ENCODE measurements at places on chromosomes 12 and 14. TPM values are rescaled to one million over a fixed set of nuclear protein-coding genes. Genes with fewer than 3 reads are reported as not detected.

DNA sequence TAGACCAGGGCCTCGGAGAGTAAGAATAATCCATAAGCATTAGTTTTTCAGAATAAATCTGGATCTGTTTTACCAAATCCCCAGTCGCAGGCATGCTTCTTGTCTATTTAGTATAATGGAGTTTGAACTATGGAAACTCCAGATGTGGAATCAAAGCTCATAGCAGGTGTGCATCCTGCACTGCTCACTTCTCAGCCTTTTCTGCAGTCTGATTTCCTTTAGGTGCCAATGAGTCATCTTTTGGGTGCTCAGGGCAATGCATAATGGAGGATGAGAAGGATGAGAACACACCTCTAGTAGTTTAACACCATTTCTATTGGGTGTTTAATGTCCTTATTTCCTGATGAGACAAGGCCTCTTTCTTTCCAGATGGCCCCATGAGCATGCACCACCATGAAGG is 961.2 kb downstream of the TMEM121 start:
- DNase-seq, result no peak

- DNase-seq, result no peak
Observed at GRCh38 chr14:20382526-20382925, 30.8 kb downstream of the TEP1 start.

GRCh38 chr12:4112290-4112689 is 161.3 kb upstream of the CCND2 start:
- DNase-seq, result no peak

GRCh38 chr12:104654665-104655609 is 198.2 kb downstream of the CHST11 start:
- no peak for DNase-seq

The NOS1 gene
- 0.62 TPM for polyA plus RNA-seq

GRCh38 chr14:105617201-105617777 is 90.9 kb downstream of the TMEM121 start:
- no peak for DNase-seq

DNA sequence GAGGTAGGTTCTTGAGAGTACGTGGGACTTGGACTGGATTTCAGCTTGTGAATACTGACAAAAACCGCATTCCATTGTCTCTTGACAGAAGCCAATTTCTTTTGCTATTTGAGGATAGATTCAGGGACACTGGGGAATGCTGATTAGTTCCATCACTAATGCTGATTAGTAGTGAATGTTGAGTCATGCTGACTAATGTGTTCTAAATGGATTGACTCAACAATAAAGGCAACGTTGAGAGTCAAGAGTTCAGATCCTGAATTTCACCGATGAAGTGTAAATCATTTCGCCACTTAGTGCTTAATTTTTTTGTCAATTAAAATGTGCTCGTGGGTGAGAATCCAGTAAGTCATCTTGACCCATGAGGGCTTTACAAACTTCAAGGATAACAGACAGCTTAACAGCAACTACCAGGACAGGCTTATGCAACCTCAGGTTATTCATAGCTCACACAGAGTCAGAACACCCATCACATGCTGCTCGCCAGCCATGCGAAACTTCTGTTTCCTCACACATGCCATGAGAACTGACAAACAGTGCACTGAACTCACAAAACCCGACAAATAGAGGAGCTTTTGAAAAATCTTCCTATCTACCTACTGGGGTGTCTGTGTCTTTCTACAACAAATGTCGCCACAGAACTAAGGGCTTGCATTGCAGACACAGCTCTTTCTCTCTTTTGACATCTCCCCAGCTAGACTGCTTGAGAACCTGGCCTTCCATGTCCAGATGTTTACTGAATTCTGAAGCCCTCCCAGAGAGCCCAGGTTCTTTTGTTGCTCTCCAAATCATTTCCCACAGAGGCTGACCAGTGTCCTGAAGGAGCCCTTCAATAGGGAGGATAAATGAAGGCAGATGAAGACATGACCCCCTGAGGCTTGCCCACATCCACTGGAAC is 316.4 kb downstream of the ZFP36L1 start:
- DNase-seq, result peak; percentile 96

The LRRC10 gene
- not detected for polyA plus RNA-seq

- no peak for DNase-seq
Observed at GRCh38 chr12:76299536-76300296, 48.5 kb downstream of the BBS10 start.

The BCDIN3D gene
- 4.9 TPM for polyA plus RNA-seq

- DNase-seq, result no peak
Observed at GRCh38 chr12:108241986-108242703, 97.0 kb downstream of the CMKLR1 start.

GRCh38 chr14:52333823-52334657 is 19.9 kb downstream of the PTGER2 start:
- no peak for DNase-seq

GRCh38 chr14:24721775-24722174 is 87.8 kb upstream of the GZMB start:
- DNase-seq, result no peak

DNA sequence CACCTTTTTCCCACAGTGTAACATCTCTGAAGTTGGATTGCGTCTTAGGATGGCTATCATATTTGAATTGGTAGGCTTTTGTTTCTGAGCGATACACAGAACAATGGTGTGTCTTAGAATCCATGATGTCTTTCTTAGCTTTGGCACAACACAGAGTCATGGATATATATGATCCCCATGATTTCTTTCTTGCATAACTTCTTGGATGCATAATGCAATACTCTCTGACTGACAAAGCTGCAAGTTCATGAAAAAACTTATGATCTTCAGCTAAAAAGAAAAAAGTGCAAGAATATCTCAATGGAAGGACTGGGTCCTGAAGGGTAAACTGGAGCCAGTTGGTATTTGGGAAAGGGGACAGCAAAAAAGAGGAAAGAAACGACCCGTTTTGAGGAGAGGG is 48.1 kb downstream of the VWF start:
- no peak for DNase-seq

- DNase-seq, result no peak
Observed at GRCh38 chr14:55059333-55059732, 7.9 kb downstream of the MAPK1IP1L start.

DNA sequence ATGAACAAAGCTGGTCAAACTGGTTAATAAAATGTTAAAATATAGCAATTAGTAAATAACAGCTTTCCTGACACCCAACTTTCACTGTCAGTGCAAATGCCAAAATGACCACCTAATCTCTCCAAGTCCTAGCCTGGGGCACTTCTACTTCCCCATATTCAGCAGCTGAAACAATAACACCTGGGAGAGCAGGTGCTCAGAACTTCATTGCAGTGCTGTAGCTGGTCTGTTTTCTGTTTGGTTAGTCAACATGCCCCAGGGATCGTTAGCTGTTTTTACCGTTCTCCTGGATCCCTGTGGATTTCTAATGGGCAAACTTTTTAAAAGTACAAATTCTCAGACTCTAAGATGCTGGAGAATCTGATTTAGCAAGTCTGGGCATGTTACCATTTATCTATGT is 759.7 kb downstream of the GALC start:
- no peak for DNase-seq
